Germinal center (tissue), 1 donor: ENCODE measurements at places on chromosomes 3 and 15.
A peak's percentile ranks its signal among the peaks of the same experiment; 100 is the strongest.

- DNase-seq, result no peak
Measured at GRCh38 chr3:8560366-8561007, 58.9 kb downstream of the LMCD1 start.

DNA sequence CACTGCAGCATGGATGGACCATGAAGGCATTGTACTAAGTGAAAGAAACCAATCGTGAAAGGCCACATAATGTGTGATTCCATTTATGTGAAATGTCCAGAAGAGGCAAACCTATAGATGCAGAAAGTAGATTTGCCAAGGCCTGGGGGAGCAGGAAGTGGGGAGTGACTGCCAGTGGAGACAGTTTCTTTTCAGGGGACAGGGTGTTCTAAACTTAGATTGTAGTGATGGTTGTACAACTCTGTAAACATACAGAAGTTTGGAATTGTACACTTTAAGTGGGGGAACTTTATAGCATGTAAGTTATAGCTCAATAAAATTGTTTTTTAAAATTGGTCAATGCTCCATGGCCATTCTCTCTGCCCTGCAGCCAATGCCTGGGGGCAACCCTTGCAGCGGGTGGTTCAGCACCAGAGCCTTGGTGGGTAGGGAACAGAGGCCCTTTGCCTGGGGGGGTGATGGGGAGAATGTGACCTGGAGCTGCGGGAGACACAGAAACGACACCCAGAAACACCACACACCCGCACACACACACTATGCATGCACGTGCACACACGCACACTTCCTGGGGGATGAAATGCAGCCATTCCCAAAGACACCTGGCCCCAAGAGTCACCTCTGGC, 43.1 kb downstream of the DNAJB8 start:
- no peak for DNase-seq

- DNase-seq, result no peak
Measured at GRCh38 chr15:50879016-50879617, 29.4 kb upstream of the AP4E1 start.

GRCh38 chr15:36899696-36900095, 200.7 kb downstream of the MEIS2 start:
- DNase-seq, result no peak

DNA sequence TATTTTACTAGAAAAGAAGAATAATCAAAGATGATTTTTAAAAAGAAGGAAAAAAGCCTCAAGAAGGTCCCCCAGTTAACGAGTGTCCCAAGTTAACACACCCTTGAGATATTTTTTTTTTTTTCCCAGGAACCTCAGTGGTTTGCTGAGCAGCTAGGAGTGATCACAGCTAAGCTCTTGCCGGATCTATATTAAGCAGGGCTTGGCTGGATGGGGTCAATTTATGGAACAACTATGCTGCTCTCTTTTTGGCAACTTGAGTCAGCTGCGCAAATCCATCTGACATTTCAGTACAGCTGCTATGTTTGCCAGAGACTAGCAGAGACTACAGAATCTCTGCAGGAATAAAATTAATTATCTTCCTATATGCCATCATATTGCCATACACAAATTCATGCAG, at the start of gene LMOD3:
TSS of gene LMOD3 (minus strand) at position 193 of the 400 bp plus-strand sequence. CDS start 209 bp downstream, outside the sequence.
- DNase-seq, result no peak

- DNase-seq, result no peak
Measured at GRCh38 chr15:80141916-80142598, 10.7 kb upstream of the FAH start.

GRCh38 chr3:178300441-178300959, 235.7 kb upstream of the KCNMB2 start:
- no peak for DNase-seq

- no peak for DNase-seq
Measured at GRCh38 chr3:15703346-15703745, 94.4 kb downstream of the ANKRD28 start.

DNA sequence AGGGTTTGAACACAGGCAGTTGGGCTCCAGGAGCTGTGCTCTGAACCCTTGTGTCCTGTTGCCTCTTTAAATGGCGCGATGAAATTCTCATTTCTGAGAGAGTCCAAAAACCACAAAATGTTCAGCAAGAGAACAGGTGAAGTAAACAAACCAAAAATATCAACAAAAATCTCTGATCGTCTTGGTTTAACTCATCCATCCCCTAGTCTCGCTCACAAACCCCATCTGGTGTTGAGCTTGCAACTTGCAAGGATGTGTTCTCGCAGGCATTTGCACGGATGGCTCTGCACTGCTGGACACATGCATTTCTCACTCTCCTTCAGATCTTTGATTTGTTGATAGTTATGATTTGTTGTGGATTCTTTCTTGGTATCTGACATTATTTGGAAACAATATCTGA, 31.1 kb downstream of the FAH start:
- no peak for DNase-seq

DNA sequence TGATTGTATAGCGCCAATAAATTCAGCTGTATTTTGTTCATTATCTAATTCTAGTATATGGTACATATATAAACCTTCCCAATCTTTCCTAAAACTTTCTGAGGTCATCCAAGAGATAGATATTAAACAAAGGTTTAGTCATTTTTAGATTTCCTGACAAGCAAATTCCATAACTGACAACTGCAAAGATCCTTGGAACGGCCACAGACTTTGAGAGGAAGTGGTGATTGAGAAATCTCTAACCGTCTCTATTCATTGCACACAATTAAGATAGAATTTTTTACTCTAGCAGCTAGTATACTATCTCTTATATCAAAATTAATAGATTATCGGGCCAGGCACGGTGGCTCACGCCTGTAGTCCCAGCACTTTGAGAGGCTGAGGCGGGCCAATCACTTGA, 4.7 kb downstream of the CSNK1G1 start:
- no peak for DNase-seq

- peak; percentile 63 for DNase-seq
Measured at GRCh38 chr3:4978966-4979427, 240 bp upstream of the BHLHE40 start.

DNA sequence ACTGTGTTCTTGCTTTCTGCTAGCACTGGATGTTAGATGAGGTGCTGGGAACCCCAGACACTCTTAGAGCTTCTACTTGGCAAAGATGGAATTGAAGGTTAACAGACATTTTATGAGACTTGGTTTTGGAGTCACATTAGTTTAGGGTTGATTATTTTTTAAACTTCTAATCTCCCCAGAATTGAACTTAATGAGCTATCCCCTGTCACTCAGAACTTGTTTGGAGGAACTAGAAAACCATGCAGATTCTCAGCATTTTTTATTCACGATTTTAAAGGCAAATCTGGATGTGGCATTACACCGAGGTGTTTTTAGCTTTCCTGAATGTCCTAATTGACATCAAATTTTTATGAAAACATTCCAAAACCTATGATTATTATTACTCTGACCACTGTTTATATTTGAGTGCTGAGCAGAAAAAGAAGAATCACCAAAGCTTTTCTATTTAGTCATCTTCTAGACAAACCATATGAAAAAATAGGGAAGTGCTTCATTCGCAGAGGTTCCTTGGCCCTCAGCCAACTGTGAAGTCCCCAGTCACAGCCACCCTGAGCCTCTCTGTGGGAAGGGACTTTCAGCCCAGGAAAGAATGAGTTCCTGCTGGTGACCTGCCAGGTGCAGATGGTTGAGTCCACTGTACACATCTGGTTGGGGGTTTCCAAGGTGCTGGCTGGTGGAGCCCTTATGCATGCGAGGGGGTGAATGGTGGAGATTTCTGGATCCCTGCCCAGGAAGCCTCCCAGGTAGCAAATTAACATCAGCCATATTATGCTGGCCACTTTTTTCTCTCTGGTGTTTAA, 196.0 kb upstream of the TOPAZ1 start:
- DNase-seq, result peak; percentile 78

- DNase-seq, result no peak
Measured at GRCh38 chr3:74003734-74004133, 379.0 kb upstream of the PDZRN3 start.

GRCh38 chr3:151962912-151963311, 89.5 kb downstream of the SUCNR1 start:
- DNase-seq, result no peak

GRCh38 chr3:111519178-111519855, 22.7 kb upstream of the CD96 start:
- no peak for DNase-seq

GRCh38 chr3:126858887-126859286, 124.0 kb upstream of the PLXNA1 start:
- DNase-seq, result no peak

DNA sequence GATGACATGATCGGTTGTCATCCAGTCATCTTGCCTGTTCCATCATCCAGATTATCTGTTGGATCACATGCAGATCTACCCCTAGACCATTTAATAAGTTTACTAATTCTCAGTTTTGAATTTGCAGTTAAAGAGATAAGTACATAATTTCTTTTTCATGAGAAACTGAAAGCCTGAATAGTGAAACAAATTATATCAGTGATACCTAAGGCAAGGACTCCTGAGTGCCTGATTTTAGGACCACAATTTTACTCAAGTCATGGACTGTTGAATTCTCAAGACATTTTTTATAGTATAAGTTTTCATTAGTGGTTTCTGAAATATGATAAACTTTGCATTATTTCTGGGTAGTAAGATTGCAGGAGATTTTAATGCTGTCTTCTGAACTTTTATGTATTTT, 13.2 kb downstream of the SIDT1 start:
- no peak for DNase-seq

- no peak for DNase-seq
Measured at GRCh38 chr3:15345066-15345607, 12.8 kb upstream of the SH3BP5 start.

DNA sequence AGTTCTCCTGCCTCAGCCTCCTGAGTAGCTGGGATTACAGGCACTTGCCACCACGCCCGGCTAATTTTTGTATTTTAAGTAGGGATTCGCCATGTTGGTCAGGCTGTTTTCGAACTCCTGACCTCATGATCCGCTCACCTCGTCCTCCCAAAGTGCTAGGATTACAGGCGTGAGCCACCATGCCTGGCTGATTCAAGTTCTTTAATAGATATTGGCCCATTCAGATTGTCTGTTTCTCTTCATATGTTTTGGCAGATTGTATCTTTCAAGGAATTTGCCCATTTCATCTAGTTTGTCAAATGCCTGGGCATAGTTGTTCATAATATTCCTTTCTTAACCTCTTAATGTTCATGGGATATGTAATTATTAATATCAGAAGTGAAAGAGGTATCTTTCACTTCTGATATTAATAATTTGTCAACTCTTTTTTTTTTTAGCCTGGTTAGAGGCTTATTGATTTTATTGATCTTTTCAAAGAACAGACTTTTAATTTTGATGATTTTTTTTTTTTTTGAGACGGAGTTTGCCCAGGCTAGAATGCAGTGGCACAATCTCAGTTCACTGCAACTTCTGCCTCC, 40.2 kb upstream of the ZFAND6 start:
- DNase-seq, result no peak

GRCh38 chr3:98333989-98334606, 19.6 kb upstream of the OR5K4 start:
- no peak for DNase-seq

DNA sequence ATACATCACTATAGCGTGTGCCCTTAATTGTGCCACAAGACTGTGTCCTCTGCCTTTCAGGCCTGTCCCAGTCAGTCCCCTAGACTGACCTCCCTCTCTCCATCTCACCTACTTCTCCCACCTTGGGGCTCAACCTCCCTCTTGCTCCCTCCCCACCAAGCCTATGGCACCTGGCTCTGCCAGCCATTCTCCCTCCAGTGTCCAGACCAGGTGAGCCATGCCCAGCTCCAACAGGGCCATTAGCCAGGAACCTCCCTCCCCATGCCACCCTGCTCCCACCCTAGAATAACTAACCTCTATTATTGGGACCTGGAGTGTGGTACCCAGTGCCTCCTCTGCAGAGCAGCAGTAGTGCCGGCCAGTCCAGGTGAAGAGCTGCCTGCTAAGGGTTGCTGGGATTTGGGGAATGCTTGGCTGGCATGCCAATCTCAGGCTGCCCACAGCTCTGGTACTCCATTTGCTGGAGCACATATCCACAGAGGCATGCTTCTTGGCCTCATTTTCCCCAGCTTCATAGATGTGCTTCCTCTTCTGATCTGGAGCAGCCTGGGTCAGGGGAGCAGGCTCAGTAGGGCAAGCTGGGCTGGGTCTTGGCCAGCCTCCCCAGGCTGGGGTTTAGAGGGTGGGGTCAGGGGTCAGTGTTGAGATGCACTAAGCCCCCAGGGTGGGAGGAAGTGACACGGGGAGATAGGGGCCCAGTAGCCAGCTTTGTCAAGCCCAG, 38.8 kb downstream of the SAXO2 start:
- no peak for DNase-seq

DNA sequence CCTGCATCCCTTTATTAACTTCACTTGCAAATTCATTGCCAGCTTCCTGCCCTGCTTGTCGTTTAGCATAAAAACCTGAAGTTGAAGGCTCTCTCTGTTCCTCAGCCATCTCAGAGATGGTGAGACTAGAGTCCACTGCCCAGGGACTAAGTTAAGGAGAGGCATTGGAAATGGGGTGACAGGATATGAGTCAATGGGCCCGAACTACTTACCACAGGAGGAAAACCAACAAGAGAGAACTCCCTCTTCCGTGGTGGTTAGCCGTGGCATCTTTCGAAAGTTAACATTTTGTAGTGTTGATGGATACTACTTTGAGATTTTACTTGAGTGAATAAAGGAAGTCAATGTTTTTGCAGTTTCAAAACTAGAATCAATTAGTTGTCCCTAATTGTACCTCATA, 65.3 kb downstream of the LRTM1 start:
- no peak for DNase-seq

DNA sequence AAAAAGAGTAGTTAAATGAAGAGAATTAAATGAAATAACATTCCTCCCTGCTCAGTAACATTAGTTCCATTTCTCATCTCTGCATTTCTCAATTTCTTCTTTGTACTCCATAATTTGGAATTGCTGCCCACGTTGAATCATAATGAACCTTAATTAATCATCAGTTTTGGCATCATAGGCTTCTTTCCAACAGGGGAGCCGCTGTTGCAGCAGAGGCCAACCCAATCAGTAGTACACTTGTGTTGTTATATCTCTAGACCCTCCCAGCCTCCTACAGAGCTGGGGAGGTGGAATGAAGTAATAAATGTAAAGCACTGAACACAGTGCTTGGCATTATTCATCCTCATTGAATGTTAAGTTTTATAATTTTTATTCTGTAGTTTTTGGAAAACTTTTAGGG, 240.7 kb downstream of the CHST2 start:
- no peak for DNase-seq

DNA sequence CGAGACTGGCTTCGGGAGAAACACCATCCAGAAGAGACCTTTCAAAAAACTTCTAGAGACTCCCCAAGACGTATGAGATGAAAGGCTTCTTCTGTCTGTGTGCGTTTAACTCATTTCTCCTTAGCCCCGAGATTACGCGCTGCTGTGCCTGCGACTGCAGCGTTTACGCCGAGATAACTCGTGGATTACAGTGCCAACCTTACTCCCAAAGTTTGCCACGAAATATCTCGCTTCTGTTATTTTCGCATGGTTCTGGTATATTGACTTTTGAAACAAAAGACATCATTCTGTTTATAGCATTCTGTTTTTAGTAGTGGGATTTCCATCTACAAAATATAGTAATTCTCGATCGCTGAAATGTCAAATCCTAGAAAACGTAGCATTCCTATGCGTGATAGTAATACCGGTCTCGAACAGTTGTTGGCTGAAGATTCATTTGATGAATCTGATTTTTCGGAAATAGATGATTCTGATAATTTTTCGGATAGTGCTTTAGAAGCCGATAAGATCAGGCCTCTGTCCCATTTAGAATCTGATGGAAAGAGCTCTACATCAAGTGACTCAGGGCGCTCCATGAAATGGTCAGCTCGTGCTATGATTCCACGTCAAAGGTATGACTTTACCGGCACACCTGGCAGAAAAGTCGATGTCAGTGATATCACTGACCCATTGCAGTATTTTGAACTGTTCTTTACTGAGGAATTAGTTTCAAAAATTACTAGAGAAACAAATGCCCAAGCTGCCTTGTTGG, 467 bp downstream of the PGBD4 start:
- DNase-seq, result no peak
